ENCODE measurements at places on chromosomes 3 and 15.

- DNase-seq = peak; percentile 38
Observed at GRCh38 chr15:38038659-38039442, 104.4 kb downstream of the TMCO5A start.

- peak; percentile 55 for DNase-seq
Observed at GRCh38 chr3:14565868-14566588, 25.9 kb upstream of the GRIP2 start.

GRCh38 chr3:147572970-147573340, 163.8 kb downstream of the ZIC1 start:
- DNase-seq = no peak

- DNase-seq = no peak
Observed at GRCh38 chr3:192835818-192836815, 81.5 kb downstream of the MB21D2 start.

DNA sequence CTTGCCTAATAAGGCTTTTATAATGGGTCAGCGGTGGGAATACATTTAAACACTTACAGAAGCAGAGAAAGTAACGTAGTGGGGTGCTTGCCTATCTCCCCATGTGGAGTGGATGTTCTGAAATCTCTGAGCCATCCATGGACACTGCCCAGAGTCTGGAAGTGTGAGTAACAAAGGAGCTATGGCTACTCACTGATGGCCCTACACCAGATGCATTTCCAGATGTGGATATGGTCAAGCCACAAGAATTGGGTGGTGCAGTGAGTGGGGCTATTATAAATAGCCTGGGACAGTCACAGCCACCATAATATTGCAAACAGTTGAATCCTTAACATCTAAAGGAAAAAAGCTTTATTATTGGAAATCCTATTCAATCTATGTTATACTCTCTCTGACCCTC, 96.6 kb downstream of the CGNL1 start:
- no peak for DNase-seq

DNA sequence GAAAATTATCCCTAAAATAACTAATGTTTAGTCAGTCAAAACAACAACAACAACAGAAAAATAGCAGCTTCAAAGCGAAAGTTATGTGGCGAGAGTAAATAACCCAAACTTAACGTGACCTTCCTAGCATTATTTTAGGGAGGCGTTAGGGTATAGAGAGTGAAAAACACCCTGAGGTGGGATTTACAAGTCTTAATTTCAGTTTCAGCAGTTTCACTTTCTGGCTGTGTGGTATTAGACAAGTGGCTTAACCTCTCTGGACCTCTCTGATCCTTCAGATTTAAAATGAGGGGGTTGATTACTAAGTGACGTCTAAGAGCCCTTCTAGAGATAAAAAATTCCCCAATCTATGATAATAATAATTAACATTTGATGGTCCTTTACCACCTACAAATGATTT, 291.2 kb downstream of the ZBTB20 start:
- DNase-seq = no peak

DNA sequence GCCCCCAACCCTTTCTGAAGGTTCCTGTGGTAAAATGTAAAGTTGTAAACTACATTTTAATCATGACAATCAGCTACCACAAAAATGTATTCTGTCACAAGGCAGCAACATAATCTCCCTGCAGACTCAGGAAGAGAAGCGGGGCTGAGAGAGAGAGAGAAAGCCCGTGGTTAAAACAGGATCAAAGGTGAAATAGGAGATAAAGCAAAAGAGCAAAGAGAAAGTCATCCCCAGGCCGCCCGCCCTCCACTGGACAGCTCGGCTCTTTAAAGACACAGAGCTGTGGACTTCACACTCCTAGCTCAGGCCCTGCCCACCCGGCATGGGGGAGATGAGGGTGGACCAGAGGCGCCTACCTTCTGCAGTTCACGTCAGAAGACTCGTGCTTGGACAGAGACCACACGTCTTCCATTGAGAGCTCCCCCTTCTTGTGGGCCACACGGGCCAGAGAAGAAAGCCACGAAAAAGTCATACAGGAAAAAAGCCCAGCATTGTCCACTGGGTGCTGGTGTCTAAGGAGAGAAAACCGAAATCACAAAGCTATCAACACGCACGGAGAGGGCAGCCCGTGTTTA, 29.4 kb downstream of the ABCC5 start:
- DNase-seq = peak; percentile 13

DNA sequence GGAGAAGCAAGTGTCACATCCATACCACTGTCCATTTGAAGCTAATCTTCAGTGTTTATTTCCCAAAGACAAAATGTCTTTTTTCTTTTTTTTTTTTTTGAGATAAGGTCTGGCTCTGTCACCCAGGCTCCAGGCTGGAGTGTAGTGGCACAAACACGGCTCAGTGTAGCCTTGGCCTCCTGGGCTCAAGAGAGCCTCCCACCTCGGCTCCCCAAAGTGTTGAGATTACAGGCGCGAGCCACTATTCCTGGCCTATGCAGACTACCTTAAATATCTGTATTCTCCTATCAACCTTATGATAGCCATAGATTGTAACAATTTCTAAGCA, 27.7 kb upstream of the VPS33B start:
- DNase-seq = no peak

- no peak for DNase-seq
Observed at GRCh38 chr3:50495609-50496423, 7.6 kb downstream of the CACNA2D2 start.

- no peak for DNase-seq
Observed at GRCh38 chr3:71705681-71706080, 19.5 kb downstream of the EIF4E3 start.

- no peak for DNase-seq
Observed at GRCh38 chr3:118805007-118805406, 229.6 kb downstream of the IGSF11 start.

DNA sequence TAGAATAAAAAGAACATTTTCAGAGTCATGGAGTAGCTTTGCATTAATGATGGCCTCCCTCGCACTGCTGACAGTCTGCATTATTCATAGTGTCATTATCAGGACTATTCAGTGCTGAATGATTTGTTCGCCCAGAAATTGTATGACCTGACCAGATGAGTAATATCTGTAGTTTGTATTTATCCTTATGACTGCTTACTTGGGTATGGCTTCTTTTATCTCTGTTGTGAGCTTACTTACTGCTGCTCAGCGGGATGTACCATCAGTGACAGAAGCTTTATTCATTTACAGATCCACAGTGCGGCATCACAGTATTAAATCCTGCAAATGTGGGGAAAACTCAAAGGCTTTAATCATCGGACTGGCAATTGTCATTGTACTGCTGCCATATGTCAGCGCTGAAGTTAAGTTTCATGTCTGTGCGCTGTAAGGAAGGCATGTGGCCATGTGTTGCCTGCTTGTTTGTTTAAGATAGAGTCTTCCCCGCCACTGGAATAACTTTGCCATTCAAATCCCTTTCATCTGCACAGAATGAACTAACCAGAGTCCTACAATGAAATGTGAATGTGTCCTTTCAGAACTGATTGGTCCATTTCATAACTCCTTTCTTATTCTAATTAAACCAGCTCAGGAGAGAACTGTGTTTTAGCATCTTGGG, 262.2 kb downstream of the CHL1 start:
- no peak for DNase-seq

DNA sequence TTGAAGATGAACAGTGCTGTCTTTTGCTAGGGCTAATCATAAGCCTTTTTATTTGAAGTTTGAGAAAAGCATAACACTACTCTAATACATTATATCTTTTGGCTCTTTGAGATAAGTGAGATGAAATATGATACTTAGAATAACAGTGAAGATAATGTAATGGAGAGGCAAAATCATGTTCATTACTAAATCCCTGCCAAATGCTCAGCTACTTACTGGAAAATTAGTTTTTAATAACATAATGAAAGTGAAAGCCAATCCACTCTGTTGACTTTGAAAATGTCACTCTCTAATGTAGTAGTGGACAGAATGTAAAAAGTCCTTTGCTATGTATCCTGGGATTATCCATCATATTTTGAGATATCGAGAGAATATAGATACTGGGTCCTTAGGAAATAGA, 35.9 kb upstream of the MYH15 start:
- DNase-seq = no peak

GRCh38 chr15:88878720-88879184, 16.6 kb downstream of the HAPLN3 start:
- DNase-seq = no peak

GRCh38 chr3:125110016-125110875, 54.4 kb upstream of the HEG1 start:
- DNase-seq = peak; percentile 94

DNA sequence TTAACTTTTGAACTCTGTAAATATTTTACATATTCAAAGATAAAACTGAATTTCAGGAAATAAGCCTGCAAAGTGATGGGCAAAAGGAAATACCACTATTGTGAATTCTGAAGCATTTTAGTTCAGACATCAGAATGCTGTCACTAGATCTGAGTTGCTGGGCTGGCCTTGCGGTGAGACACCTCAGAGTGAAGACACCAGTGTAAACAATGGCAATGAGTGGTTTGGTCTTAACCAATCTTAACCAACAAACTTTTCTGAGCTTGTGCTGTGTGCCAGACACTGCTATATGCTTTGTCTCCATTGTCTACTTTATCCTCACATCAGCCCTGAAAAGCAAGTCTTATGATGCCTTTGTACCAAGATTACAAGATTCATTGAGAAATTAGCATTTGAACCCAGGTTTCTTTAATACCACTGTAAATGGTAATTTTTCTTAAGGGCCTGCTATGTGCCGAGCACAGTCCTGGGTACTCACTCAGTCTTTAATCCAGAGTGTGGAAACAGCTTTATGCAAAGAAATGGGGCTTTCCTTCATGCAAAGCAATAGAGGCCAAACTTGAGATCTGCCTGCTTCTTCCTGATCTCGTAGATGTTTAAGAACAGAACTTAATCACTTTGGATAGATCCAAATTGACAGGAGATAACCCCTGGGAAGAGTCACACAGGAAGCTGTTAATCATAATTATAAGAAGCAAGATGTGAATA, 55.0 kb downstream of the TMEM39A start:
- DNase-seq = no peak

DNA sequence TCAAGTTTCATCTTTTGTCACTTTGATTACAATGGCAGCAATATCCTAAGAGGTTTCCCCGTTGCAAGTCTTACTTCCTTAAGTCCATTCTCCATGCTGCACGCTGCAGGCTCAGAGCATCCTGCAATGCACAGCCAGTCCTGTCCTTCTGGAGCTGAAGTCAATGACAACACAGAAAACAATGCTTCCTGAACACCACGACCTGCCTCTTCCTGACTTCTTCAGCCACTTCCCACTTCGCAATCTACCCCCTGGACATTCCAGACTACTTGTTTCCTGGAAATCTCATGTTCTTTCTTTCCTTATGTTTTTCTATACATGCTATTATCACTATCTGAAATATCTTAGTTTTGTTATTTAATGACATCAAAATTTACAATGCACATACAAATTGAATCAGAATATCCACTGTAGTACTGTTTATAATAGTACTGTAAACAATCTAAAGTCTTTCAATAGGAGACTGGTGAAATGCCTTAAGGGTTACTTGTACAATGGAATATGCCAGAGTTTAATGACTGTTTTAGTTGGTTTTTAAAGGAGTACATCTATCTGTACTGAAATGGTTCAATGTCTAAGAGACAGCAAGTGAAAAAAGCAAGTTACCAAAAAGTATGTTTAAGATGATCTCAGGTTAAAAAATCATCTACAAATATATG, 113.7 kb upstream of the PRTG start:
- DNase-seq = no peak

DNA sequence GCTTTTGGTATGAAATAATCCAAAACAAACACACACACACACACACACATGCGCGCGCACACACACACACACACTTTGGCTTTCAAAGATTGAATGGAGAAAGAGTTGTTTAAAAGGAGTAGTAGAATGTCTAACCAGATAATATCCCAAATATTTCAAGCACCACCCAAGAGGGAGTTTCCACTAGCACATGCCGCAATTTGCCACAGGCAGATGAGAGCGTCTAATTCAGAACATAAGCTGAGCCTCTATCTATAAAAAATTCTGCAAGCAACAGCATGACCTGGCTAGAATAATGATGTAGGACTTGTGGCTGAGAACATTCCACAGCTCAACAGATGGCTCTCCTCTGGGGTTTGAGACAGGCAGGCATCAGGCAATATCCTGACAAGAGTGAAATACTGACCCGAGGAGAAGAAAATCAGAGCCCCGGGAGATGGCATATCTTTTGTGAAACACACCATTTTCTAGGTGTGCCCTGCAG, 302.5 kb upstream of the GADL1 start:
- DNase-seq = peak; percentile 47

GRCh38 chr15:87959080-87959479, 297.5 kb downstream of the NTRK3 start:
- DNase-seq = no peak

DNA sequence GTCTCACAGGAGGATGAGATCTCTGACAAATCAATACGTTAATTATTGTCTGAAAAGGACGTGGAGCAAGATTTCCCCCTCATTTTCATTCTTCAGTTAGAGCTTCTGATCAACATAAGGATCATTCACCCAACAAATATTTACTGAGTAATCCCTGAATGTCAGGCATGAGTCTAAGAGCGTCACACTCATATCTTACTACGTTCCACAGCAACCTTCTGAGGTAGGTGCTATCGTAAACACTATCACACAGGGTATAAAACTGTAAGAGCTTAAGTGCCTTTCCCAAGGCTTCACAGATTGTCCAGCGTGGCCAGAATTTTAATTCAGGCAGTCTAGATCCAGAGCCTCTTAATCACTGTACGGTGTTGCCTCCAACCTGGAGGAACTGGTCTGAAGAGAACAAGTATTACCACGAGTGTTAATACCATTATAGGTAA, 10.6 kb upstream of the TM4SF1 start:
- no peak for DNase-seq

- DNase-seq = peak; percentile 72
Observed at GRCh38 chr3:157122116-157122515, 37.8 kb downstream of the CCNL1 start.

DNA sequence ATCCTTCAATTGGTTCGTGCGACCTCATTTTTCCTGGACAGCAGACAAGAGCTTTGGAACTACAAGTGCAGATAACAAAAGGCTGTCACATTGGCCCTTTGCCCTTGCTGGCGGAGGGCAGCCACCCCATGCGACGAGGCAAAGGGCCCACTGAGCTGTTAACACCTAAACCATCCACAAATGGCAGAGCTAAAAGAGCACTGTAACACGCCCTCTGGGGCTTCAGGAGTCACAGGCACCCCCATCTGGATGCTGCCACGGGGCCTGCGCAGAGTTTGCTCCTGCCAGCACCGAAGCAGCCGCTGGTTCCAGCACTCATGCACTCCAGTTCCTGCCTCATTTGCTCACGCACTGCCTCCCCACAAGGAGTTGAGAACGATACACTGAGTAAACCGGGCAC, 524.9 kb downstream of the ZNF385D start:
- no peak for DNase-seq
